ENCODE measurements at places on chromosomes 6 and 20.

DNA sequence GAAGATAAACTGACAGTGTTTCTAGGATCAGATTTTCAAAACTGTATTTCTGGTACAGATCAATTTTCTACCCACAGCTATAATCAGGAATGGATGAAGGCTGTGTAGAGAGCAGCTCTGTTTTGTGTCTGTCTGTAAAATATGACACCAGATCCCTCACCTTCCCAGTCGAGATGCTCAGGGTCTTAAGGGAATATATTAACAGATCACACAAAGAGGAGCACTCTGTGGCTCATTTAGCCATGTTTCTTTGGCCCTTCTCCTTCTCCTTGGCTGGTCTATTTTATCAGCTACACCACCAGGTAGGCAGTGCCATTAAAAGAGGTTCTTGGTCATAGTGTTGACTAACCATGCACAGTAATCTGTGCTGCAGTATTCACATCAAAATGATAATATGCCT is 82.6 kb downstream of the PREP start:
- DNase-seq = no peak

DNA sequence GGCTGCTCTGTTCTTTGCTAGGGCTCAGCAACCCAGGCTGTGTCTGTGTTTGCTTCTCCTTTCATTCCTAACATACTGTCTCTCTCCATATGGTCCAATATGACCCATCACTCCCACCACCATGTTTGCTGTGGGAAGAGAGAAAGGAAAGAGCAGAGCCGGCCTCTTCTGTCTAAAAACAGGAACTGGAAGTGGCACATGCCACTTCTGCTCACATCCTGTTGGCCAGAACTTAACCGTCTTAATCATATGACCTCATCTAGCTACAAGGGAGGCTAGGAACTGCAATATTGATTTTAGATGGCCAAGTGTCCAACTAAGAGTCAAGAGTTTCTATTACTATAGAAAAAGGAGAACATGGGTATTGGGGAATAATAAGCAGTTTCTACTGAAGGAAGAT is 212.5 kb upstream of the CHD6 start:
- no peak for DNase-seq

DNA sequence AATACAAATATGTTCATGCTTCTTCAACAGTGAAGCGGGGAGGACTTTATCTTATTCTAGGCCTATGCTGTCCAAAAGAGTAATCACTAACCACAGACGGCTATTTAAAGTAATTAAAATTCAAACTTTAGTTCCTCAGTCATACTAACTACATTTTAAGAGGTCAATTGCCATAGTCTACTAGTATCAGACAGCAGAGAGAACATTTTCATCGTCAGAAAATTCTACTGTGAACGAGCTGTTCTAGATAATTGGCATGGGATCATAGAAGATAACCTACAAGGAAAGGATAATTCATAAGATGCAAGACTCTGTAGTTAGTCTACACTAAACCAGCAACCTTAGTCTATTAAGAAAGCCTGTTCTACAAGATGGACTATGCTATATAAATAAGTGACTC is 44.4 kb downstream of the PRKN start:
- DNase-seq = no peak

DNA sequence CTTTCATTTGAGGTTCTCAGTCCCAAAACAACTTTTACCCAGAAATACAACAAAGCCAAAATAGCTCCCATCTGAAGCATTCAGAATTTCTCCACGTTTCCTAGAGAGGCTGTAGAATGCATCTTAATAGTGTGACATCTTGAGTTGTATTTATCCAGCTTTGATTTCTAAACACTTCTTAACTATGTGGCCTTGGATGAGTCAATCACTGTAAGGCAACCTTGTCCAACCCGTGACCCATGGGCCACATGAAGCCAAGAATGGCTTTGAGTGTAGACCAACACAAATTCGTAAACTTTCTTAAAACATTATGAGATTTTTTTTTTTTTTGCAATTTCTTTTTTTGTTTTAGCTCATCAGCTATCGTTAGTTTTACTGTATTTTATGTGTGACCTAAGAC is 108.1 kb downstream of the RALGAPA2 start:
- DNase-seq = no peak

Measured in activated CD8-positive, alpha-beta memory T cell treated with anti-CD3 and anti-CD28 coated beads for 1 hour (primary cell).